ENCODE measurements at places on chromosomes 5 and 9. TPM values are rescaled to one million over a fixed set of nuclear protein-coding genes. Genes with fewer than 3 reads are reported as not detected.

Gene PCDHGC4
- total RNA-seq: 2.0 TPM

Gene RNF130
- 66.6 TPM for total RNA-seq

Gene PCDHGA7
- 4.3 TPM for total RNA-seq

GRCh38 chr5:137564398-137564961 lies 65.4 kb upstream of the SPOCK1 start:
- DNase-seq: no peak

- DNase-seq: no peak
Measured at GRCh38 chr5:95915999-95916686, 45.5 kb downstream of the ELL2 start.

All from posterior vena cava (tissue), 2 donors.